Activated T-cell treated with anti-CD3 and anti-CD28 coated beads, Interleukin-2, amount 50 U/mL, for 4 hours (primary cell): ENCODE measurements at places on chromosomes 2 and 18.

DNA sequence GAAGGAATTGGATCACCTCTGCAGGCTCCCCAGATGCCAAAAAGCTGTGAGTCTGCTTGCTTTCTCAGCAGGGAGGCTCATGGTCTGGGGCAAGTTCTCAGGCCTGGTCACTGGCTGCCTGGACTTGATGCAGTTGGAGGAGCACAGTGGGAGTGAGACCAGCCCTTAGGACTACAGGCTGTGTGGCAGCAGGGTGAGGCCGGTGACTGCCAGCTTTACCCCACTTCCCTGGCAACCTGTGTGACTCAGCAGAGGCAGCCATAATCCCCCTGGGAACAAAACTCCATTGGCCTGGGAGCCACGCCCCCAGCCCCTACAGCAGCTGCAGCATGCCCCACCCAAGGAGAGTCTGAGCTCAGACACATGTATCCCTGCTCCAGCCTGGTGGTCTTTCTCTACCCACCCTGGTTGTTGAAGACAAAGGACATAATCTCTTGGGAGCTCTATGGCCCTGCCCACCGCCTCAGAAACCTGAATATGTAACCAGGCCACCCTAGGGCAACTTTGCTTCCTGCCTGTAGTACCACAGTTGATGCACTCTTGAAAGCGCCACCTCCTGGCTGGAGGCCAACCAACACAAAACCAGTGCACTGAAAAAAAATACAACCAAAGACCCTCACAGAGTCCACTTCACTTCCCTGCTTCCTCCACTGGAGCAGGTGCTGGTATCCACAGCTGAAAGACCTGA is 106.8 kb upstream of the SPATS2L start:
- DNase-seq = no peak

- DNase-seq = peak; percentile 46
These were observed 42.4 kb downstream of the KLF7 start for GRCh38 chr2:207123335-207123744.

- DNase-seq = no peak
These were observed 47.2 kb downstream of the DOK6 start for GRCh38 chr18:69447886-69448285.

DNA sequence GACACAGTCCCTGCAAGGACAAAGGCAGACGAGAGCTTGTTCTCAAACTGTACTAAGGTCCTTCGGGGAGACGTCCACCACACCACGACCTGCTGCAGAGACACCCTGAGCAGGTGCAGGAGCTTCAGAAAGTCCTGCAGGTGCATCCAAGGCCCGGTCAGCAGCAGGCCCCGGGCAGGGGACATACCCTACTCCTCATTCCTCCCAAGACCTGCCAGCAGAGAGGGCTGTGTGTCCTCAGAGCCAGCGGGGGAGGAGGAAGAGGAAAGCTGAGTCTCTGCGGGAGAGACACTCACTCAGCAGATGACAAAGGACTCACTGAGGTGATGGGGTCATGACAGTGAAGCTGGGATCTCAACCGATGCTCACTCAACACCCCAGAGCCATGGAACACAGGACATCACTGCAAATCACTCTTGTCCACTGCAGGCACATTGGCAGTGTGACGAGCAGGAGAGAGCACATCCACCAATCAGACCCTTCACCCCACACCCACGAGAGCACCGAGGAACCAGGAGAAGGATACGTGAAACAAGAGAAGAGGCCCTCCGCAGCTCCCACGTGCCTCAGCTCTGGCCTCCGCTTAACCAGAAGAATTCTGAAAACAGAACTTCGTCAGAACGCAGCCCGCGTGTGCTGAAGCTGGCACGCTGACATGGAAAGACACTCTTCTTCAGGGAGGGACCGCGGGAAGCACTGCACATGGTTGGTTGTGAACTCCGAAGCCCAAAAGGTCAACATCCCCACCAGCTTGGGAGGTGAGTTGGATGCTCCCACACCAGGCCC is 9.3 kb downstream of the HDAC4 start:
- DNase-seq = no peak

DNA sequence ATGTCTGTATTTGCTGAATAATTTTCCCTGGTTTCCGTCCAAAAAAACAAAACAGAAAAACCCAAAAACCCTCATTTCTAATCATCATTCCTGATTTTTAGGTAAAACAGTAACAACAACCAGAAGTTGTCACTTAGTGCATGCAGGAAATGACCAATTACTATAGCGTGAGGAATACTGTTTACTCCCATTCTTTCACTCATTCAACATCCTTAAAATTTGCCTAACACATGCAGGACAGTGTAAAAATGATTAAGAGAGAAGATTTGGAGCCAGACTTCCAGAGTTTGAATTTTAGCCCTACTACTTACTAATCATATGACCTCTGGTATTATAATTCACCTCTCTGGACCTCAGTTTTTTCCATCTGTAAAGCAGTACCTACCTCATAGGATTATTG is 83.1 kb downstream of the FIGN start:
- no peak for DNase-seq

GRCh38 chr2:207935991-207936370 is 89.3 kb downstream of the PLEKHM3 start:
- no peak for DNase-seq
